NCI-H1436 (cell line): ENCODE measurements at places on chromosomes 12 and 14.

DNA sequence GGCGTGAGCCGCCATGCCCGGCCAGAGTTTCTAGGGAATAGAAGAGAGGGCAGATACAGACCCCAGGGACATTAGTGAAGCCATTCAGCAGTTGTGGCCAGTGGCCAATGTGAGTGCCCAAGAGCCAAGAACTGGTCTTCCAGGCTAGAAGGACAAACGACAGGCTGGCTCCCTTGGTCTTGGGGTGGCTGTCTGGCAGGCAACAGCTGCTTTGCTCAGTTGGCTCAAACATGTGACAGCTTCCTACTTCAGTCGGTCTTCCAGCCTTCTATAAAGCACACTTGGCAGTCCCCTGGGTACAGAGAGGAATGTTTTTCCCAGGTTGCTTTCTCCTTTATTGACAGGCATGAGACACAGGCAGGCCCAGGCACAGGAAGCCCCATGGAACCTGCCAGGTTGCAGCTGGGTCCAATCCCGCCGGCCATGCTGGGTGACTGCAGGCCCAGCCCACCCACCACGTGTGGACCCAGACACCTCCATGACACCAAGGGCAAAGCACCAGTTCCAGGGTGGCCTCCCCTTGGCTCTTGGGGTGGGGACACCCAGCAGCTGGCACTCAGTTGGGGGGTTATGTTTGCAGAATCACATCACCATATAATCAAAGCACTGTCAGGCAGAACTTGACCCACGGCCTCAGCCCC, 15.4 kb downstream of the CHGA start:
- no peak for DNase-seq

- DNase-seq: no peak
Measured at GRCh38 chr12:131057722-131058515, 104.2 kb downstream of the ADGRD1 start.

DNA sequence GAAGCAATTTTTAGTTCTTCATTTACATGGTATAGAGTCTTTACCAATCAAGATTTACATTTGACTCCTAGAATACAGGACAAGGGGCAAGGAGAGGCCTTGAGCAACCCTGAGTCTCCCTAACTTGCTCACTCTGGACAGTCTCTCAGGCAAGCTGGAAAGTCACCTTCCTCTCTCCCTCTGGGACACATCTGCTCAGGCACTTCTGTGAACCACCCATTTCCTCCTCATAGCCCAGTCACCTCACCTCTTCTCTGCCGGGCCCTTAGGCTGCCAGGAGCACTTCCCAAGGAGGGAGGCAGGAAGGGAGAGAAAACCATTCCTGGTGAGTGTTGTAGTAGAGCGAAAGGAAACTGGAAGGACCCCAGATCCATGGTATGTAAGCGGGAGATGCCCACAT, 202.8 kb downstream of the TTC7B start:
- no peak for DNase-seq

DNA sequence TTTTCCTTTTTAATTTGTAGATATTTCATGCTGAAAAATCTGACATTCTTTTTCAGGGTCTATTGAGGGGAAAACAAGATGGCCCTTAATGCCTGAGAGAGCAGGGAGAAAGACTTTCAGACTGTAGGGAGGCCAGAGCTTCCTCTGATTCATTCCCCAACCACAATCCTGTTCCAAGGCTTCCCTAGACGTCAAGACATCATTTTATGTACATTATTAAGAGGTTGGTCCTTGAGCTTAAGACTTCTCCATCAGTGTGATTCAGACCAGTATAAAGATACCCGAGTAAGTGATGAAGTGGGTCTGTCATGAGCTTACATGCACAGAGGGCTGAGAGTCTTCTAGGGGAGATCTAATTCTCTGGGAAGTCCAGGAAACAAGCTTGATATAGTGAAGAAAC, 57.3 kb downstream of the AVPR1A start:
- no peak for DNase-seq

GRCh38 chr12:74043343-74043742, 494.3 kb upstream of the ATXN7L3B start:
- DNase-seq: no peak

GRCh38 chr12:98819821-98820404, 174.8 kb downstream of the APAF1 start:
- no peak for DNase-seq

DNA sequence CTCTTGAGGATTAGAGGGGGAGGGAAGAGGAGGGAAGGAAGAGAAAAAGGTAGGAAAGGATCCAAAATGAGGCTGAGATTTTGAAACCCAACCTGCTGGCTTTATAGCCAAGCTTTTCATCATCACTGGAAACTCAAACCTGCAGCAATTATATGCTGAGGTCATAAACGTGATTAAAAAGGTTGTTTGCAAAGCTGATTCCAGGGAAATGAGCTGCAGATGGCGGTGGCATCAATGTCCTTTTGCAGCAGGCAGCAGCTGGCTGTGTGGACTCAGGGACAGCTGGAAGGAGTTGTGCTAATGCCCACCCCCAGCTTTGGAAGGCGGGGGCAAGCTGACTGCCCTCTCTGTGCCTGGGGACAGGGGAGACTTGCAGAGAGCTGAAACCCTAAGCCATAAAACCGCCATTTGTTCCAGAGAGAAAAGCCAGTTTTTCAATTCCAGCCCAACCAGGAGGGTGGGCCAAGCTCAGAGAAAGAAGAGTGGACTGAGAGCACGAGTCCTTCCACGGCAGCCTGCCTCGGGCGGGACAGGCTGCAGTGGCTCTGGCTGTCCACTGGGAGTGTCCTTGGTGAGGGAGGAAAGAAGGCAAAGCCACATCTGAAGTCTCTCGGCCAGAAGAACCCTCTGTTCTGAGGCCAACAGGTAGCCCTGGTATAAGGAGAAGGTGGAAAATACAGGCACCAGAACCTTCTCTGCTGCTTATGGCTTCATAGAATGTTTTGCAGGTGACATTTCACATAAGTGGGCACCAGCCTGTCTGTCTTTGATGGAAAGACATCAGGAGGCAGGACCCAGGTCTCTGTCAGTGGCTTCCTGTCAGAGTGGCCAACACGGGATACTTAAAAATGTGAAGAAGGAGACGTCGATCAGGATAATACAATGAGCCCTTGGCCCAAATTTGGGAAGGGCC, 90.7 kb downstream of the SINHCAF start:
- DNase-seq: peak; percentile 62

DNA sequence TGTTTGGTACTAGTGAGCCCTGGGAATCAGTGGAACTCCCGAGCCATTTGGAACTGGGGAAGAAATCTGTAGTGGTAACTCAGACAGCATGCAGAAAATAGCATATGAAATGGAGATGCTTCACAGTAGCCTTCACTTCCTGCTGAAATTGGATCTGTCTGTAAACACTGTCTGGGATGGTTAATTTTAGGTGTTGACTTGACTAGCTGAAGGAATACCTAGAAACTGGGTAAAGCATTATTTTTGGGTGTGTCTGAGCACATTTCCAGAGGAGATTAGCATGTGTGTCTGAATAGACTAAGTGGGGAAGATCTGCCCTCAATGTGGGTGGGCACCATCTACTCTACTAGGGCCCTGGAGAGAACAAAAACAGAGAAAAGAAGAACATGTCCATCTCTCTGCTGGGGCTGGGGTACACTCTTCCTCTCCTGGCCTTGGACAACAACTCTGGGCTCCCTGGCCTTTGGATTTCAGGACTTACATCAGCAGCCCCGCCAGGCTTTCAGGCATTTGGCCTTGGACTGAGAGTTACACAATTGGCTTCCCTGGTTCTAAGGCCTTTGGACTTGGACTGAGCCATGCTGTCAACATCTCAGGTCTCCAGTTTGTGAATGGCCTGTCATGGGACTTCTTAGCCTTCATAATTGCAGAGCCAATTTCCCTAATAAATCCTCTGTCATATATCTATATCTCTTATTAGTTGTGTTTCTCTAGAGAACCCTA, 14.0 kb upstream of the CRADD start:
- DNase-seq: no peak

- no peak for DNase-seq
Measured at GRCh38 chr12:106632797-106633450, 50.1 kb downstream of the RFX4 start.

DNA sequence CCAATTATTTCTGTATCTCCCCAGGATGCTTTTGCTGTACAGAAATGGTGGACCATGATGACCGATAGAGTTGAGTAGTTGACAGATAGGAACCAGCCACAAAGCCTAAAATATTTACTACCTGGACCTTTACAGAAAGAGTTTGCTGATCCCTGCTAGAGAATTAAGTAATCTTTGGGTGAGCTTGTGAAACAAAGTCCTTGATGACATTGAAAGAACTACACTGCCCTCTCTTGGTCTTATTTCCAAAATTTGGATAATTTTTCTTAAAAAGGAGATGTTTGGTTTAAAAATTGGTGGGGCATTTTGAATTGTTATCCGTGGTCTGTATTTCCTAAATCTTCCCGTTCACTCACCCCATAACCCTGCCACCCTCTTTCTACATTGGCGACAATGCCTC, 13.7 kb upstream of the TCTN1 start:
- no peak for DNase-seq

- no peak for DNase-seq
Measured at GRCh38 chr14:51024377-51024776, 70.5 kb downstream of the TRIM9 start.

DNA sequence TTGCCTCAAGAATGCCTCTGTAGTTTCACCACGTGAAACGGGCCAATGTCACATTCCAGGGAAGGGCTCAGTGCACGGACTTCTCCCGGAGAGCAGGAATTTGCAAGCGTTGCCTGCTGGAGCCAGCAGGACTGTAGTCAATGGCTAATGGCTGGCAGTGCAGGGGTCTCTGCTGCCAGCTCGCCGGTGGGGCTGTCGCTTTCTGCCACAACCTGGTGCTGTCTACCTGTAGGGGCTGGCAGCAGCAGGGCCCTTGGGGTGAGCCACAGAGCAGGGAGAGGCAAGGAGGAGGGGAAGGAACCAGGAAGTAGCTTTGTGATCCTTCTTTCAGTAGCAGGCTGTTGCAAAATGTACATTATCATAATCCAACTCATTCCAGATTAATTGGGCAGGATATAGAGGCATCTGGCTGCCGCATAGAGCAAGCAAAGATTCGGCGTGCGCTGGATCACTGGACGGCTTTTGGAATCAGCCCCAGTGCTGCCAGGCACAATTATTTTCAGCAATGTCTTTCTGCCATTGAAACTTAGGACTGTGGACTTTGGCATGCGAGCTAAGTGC, 114.1 kb downstream of the PAPOLA start:
- no peak for DNase-seq

DNA sequence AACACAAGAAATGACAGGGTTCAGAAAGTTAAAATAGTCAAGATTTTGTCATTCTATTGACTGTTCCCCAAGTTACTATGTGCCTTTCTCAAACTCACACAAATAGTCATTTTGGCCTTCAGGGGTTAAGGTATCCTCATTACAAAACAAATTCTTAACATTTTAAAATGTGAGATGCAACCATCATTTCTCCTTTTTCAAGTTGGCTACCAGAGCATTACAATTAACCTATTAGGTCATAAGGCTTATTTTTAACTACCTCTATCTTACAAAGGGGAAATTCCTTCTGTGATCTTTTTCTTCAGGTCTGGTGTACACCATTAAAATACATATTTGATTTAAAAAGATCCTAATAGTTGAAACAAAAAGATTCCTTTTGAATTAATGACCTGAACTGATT, 61.2 kb downstream of the SLC38A1 start:
- DNase-seq: no peak

- no peak for DNase-seq
Measured at GRCh38 chr12:81245458-81245857, 167.6 kb downstream of the ACSS3 start.

DNA sequence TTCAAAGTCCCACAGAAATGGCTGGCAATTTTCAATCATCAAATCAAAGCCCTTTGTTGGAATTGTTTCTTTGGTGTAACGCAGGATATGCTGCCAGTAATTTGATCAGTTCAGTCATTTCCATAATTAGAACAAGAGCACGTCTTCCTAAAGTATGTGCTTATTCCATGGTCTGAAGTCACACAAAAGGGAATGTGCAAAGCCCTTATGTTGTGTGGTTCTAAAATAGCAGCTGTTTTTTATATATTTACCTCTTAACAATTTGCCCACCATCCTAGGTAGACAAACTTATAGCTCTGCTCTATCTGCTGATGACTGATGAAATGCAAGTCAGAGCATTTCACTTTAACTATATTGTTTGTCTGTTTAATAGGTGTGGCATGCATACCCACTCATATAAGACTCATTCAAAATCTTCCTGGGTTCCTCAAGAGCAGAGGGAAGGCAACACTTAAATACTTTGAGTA, 176.1 kb upstream of the SLC38A2 start:
- DNase-seq: no peak

- DNase-seq: no peak
Measured at GRCh38 chr12:62523619-62524018, 57.0 kb downstream of the MON2 start.
